ENCODE measurements at places on chromosomes 4 and X.
A peak's percentile ranks its signal among the peaks of the same experiment; 100 is the strongest.

DNA sequence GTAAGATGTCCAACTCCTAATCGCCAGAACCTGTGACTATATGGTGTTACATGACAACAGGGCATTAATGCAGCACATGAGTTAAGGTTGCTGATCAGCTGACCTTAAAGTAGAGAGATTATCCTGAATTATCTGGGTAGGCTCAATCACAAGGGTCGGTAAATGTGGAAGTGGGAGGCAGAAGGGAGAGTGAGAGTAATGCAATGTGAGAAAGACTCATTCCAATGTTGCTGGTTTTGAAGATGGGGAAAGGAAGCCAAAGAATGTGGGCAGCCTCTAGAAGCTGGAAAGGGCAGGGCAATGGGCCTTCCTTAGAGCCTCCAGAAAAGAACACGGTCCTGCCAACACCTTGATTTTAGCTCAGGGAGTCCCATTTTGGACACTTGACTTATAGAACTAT, 67.4 kb downstream of the STX18 start:
- no peak for DNase-seq

DNA sequence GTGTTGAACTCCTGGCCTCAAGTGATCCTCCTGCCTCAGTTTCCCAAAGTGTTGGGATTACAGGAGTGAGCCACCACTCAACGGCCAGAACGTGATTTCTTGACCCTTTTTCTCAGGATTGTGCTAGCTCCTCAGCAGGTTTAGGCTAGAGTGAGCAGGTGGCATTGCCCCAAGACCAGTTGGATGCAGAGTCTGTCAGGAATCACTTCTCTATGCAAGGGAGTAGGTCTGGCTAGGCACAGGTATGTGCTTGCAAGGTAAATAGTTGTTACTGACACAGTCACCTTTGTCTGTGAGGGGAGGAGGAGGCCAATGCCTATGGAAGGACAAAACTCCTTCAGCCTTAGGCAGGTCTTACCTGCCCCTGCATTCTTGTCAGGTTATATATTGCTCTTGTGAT, 24.2 kb downstream of the SLC25A5 start:
- no peak for DNase-seq

- DNase-seq: no peak
These were observed 146.7 kb downstream of the CHIC2 start for GRCh38 chr4:53917729-53918128.

DNA sequence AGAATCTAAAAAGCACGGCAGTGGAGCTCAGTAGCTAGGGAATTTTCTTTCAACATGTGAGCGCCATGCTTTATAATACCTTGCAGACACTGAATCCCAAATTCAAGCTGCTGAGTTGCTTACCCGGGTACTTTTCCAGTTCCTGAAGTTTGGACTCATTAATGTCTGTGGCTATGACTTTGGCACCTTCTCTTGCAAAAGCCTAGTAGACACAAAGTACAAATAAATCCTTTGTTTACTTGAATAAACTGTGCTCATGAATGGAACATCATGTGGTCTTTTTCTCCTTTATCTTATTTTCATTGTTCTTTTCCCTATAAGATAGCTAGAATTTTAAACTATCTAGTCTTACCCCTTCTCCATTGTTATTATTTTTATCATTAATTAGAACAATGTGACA, 4.6 kb downstream of the BDH2 start:
- no peak for DNase-seq

- DNase-seq: peak; percentile 38
These were observed 89.9 kb upstream of the DHX15 start for GRCh38 chr4:24674279-24674678.

DNA sequence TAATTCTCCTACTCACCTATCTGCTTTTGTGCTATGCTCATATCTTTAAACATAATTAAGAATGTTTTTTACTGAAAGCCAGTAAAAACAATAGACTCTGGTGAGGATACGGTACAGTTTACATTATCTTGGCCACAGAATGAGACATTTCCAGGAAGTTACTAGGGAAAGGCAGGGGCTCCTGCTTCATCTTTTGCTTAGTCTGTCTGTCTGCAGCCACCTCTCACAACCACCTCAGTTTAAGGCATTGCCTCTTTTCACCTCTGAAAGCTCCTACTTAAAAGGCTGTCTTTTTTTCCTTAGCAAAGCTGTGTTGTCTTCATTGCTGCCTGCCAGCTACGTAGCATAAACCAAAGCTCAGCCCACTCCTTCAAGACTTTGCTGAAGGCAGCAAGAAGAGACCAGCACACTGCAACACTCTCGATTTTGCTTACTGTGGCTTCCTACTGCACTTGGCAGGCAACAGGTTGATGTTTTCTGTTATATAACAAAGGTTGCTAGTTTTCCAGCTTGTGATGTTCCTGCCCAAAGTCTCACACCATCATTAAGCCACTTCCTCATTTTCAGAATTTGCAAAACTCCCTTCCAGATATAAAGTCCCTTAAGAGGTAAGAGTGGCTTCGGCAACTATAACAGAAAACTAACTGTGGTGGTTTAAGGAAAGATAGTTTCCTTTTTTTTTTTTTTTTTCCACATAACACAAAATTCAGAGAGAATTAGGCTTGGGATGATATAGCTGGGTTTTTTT, 432.9 kb downstream of the GRXCR1 start:
- peak; percentile 68 for DNase-seq

- DNase-seq: no peak
These were observed 150.1 kb upstream of the SFRP2 start for GRCh38 chr4:153938994-153939393.

DNA sequence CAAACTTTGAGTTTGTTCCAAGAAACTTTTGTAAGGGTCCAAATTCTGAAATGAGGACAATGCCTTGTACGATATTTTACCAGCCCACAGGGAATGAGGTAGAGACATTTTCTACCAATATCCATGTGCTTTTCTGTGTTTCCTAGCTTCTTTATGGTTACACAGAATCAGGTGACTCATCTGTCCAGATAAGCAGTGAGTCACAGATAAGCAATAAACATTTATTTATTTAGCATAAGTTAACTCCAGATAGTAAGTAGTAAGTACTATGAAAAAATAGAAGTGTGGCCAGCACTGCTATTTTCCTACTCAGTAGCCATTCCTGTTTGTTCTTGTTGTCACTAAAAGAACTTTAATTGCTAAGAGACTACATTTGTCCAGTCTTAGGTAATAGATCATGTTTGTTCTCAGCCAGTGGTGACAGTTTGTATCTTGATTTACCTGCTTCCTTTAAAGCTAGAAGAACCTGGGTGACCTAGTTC, 7.4 kb downstream of the AFF1 start:
- no peak for DNase-seq

DNA sequence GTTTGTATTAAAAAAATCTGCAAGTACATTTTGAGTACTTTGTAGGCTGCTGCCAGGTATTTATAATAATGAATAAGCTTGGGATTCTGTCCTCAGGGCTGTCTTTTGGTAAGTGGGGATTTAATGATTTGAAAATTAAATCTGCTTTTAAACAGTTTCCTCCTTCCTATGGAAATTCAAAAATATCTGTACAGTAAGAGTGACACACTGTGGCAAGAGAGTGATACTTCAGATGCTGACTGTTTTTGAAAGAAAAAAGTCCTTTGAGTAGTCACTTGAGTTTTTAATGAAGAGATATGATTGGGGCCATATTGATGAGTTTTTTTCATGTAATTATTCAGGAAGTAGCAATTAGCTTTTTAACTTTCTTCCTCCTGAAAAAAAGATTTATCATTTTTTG, 49.2 kb downstream of the SMARCAD1 start:
- DNase-seq: peak; percentile 27

DNA sequence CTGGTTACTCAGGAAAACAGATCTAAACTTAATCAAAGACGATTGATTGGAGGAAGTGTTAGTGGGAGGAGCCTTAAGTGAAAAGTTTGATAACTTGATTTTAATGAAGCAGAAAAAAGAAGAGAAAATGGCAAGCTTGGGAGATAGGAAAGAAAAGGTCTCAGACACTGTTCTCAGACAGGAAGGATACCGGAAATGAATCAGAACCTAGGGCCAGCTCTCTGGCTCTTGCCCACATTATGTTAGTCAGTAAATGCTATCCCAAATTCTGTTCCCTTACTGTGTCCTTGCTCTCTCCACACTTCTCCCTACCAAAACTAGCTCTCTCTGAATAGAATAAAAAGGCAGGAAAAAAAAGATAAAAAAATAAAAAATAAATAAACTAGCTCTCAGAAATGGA, 48.6 kb upstream of the TMEM164 start:
- DNase-seq: no peak

DNA sequence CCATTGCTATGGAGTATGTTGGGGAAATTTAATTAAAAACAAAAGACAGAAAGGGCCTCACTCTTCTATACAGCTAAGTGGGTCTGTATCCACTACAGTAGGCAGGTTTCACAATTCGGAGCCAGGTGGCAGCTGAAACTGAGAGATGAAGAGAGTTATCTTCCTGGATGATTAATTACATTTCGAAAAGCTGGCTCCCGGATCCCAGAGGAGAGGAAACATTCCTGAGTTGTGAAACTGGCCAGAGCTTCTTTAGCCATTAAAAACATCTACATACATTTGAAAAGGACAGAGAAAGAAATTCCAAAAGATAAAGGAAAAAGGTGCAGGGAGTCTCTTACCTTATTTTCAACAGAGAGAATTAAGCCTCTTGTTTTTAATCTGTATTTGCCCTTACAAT, 15.5 kb upstream of the PDZD4 start:
- DNase-seq: no peak

- DNase-seq: no peak
These were observed 22.7 kb downstream of the DYNLT3 start for GRCh38 chrX:37824491-37825214.

DNA sequence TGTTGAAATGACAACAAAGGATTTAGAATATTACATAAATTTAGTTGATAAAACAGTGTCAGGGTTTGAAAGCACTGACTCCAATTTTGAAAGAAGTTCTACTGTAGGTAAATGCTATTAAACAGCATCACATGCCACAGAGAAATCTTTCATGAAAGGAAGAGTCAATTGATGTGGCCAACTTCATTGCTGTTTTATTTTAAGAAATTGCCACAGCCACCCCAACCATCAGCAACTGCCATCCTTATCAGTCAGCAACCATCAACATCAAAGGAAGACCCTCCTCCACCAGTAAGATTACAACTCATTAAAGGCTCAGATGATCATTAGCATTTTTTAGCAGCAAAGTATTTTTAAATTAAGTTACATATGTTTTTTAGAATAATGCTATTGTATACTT, 54.6 kb upstream of the RAB9B start:
- DNase-seq: no peak

DNA sequence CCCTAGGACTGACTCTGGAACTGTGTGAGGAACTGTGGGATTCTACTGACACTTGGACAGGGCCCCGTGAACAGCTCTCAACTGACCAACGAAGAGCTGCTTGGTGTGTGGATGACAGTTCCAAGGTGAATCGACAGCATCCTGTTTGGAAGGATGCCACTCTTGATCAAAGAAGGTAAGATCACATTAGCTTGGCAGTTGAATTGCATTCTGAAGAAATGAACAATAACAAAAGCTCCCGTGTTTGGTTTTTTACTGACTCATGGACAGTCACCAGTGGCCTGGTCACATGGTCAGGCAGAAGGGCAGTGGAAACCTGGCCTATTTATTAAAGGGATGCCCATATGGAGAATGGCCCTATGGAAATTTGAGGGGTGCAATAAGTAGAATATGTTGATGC, 33.1 kb upstream of the GPR34 start:
- no peak for DNase-seq

DNA sequence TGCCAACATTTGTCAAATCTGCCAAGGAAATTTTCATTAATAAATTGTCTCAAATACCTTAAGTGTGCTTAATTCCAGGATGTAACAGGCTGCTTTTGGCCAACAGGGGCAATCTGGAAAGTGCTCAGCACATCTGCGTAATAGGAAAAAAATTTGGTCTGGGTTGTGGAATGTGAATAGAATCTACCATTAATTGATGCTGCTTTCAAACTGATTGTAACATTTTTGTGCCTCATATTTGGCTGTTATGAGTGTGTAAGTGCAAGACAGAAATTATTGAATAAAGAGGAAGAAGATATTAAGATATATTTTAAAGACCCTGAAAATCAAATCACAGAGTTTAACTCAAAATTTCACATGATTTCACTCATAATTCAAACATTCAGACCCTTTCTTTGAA, 41.1 kb downstream of the REELD1 start:
- no peak for DNase-seq

DNA sequence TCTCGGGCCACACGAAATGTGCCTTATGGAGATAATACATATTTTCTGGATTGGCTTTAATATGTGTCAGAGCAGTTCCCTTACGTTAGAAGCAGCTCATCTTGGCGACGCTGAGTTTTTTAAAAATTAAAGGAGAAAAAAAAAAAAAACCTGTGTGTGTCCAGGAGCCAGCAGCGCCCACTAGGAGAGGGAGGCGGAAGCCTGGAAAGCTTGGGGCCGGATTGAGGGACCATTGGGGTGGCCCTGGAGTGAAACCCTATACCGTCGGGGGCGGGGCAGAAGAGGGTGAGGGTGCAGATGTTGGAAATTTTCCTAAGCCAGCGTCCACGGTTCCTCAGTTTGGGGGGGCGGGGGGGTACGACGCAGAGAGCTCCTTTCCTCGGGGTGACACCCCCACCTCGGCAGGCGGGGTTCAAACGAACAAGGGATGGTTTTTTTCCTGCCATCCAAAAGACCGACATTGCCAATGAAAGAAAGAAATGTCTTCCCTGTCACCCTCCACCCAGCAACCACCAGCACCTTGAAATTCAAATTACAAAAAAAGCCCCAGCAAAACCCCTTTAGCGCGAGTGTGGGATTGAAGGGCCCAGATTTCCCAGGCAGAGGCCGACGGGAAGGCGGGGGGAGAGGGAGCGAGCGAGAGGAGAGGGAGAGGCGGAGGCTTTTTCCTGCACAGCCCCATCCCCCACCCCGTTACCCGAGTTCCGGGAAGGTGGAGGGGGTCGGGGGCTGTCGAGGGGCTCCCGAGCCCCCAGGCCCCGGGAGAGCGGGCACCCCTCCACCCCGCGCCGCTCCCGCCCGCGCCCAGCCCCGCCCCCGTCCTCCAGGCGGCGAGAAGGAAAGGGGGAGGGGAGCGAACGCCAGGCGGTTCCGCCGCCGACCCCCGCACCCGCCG, 859 bp downstream of the SMARCA1 start:
- DNase-seq: peak; percentile 4

- no peak for DNase-seq
These were observed 28.9 kb upstream of the SMIM31 start for GRCh38 chr4:164725066-164725465.

DNA sequence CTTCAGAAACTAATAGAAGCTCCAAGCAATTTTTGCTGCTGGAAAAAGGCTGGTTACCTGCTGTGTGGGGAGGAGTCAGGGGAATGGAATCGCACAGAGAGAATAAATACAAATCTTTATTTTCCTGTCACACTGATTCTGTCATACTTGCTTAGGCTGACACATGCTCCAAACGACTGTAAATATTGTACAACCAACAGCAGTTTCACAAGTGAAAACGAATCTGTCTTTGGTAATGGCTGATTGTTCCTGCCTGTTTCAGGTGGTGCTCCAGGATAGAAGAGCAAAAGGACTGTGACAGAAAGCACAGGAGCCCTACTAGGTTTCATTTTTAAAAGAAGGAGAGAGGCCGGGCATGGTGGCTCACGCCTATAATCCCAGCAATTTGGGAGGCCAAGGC, 125.5 kb upstream of the DCLK2 start:
- DNase-seq: no peak

- DNase-seq: no peak
These were observed 2.4 kb upstream of the CRMP1 start for GRCh38 chr4:5895287-5895686.

- DNase-seq: peak; percentile 71
These were observed 212.4 kb downstream of the ARHGAP10 start for GRCh38 chr4:147944249-147944648.

GRCh38 chr4:118683513-118683912, 1.7 kb upstream of the METTL14 start:
- peak; percentile 73 for DNase-seq

- no peak for DNase-seq
These were observed 81.4 kb downstream of the ANTXR2 start for GRCh38 chr4:79991601-79992000.
